Breast epithelium (tissue), 4 donors: ENCODE measurements at places on chromosomes 1 and 21.

DNA sequence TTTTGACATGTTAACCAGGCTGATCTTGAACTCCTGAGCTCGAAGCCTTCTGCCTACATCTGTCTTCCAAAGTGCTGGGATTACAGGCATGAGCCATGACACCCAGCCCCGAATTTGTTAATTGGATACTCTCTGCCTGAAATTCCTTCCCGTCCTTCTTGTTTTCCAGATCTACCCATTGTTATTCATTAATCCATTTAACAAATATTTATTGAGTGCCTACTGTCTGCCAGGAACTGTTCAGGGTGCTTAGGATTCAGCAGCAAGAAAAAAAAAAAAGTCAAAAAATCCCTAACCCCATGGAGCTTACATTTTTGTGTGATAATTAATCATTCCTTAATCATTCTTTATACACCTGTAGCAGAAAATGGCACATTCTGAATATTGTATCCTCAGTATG is 206.8 kb upstream of the FOXD3 start:
- no peak for DNase-seq

GRCh38 chr1:168920456-168921094 is 185.9 kb upstream of the ATP1B1 start:
- no peak for DNase-seq

- DNase-seq, result no peak
Measured at GRCh38 chr1:166902279-166902678, 26.2 kb upstream of the TADA1 start.

DNA sequence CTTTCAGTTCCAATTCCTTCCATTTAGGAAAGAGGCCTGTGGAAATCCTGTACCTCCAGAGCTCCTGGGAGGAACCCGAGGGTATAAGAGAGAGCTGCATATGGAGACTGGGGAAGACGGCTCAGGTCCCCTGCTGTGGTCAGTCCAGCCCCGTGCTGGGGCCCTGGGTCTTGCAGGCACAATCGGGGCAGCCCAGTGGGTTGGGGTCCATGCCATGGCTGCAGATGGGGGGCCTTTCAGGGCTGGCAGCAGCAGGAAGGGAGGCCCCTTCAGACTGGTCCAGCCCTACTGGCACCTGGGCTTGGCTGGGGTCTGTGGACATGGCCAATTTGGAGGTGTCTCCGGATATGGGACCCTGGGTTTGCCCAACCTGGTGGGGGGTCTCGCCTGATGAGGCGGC is 18.2 kb downstream of the HTR6 start:
- no peak for DNase-seq

DNA sequence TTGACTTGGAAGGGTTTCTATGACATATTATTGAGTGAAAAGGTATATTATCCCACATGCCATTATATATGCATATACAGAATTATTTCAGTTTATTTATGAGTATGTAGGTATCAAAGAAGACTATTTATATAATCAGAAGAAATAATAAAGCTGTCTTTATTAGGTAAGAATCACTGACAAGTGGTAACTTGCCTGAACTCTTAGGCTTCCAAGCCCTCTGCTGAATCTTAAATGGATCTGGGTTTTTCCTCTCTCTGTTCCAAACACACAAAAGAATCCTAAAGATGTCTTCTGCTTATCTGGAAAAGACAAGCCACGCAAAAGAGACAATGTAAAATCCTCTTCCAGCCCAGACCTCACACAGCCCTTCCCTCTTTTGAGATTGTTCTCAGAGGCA is 14.9 kb upstream of the SEC16B start:
- DNase-seq, result no peak
